Upper lobe of left lung (tissue), 6 donors: ENCODE measurements at places on chromosomes 16 and 17. TPM values are rescaled to one million over a fixed set of nuclear protein-coding genes. Genes with fewer than 3 reads are reported as not detected.
A peak's percentile ranks its signal among the peaks of the same experiment; 100 is the strongest.

The CTF1 gene
- 14.5 TPM for total RNA-seq

The SPG7 gene
- total RNA-seq: 72.6 TPM

DNA sequence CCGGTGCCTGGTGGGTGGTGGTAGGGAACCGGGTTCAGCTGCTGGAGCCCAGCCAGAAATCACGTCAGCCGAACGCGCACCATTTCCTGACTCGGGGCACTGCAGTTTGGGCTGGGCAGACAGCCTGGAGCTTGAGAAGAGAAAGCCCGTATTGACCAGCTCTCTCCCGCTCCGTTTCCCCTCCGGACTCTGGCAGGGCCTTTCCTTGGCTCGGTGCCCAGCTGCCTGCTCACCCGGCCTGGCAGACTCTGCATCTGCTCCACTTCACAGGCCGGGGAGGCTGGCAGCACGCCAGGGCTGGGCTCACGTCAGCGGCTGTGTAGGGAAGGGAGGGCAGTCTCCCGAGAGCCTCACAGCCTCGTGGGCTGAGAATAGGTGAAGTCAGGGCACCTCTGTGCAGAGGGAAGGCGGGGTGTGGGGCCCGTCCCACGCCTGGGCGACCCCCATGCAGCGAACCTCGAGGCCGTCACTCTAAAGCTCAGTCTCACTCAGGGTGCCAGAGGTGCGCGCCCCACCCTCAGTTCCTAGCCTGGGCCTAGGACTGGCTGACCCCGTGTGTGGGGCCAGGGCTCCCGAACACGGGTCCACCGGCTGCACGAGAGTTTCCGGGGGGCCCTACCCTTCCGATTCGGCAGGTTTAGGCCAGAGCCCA lies 59.1 kb downstream of the OR1D5 start:
- H3K36me3 ChIP-seq: peaks cover 5% of the 10 kb centered on the region
- peak overlapping the region; percentile 40 for H3K4me3 ChIP-seq

DNA sequence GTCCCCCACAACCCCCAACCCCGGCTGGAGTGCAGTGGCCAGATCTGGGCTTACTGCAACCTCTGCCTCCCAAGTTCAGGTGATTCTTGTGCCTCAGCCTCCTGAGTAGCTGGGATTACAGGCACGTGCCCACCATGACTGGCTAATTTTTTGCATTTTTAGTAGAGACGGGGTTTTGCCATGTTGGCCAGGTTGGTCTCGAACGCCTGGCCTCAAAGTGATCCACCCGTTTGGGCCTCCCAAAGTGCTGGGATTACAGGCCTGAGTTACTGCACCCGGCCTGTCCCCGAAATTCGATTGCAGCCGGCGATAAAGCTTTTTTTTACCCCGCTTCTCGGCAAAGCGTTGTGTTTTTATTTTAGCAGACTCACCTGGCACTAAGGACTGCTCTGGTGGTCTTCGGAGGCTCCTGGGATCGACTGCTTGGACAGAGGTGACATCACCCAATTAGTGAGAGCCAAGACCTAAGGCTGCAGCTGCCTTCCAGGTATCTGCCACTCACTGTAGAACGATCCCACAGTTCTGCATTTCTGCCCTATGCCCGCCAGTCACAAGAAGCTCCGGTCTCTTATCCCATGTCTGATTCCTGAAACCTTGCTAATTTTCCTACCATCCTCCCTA lies 82.2 kb upstream of the ARL4D start:
- H3K27me3 ChIP-seq: no peaks in the 10 kb centered on the region
- H3K27ac ChIP-seq: no peak overlapping the region
- no peaks in the 10 kb centered on the region for H3K36me3 ChIP-seq
- H3K4me3 ChIP-seq: no peak overlapping the region
- no peaks in the 10 kb centered on the region for H3K4me1 ChIP-seq
- no peak for DNase-seq

- no peaks in the 10 kb centered on the region for H3K36me3 ChIP-seq
- DNase-seq: no peak
- H3K4me3 ChIP-seq: no peak overlapping the region
Observed at GRCh38 chr17:3979290-3979611, 15.0 kb upstream of the ATP2A3 start.

DNA sequence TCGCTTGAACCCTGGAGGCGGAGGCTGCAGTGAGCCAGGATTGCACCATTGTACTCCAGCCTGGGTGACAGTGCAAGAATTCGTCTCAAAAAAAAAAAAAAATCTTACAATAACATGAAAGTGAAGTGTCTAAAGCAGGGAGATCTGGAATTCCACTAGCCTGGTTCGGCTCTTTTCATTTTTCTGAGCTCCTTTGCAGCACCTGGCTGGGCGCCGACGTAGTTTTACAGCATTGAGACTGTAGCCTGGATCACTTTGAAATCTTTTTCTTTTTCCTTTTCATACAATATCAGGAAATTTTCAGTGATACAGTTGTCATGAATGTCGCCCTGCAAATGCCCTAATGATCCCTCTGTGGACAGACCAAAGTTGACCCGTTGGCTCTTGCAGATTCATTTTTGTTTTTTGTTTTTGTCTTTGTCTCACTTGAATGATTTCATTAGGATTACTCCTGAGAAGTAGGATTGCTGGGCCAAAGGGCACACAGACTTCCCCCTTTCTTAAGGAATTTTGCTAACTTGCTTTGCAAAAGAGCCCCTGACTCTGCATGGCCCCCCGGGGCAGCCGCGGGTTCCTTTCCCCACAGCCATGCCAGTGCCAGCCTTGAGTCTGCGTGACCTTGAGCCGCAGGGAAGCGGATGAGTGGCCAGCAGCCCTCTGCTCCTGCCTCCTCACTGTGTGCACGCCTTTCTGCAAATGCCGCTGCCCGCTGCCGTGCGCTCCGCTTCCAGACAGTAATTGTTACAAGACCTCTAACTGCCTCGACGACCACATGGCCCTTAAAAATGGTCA lies 28.0 kb downstream of the CRISPLD2 start:
- no peak overlapping the region for H3K27ac ChIP-seq
- DNase-seq: peak; percentile 63
- peaks cover 4% of the 10 kb centered on the region for H3K36me3 ChIP-seq
- no peaks in the 10 kb centered on the region for H3K4me1 ChIP-seq

DNA sequence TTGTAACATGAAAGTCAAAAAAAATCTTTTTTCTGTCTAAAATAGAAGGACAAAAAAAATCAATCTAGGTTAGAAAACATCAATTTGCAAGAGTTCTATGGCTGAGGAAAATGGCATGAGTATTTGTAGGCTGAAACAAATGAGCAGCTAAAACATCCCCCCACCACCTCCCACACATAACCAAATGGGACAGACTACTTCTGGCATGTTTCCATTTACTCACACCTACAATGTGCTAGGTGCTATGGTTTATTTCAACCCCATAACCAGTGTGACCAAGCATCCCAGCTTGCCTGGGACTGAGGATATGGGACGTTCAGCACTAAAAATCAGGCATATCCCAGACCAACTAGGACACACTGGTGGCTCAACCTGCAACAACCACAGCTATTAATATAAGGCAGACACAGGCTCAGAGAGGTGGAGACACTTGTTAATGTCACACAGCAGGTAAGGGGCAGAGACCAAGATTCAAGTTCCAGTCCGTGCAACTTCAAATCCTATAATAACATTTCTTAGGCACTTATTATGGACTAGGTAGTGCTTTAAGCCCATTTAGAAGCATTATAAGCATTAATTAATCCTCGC lies 96.0 kb downstream of the XYLT1 start:
- H3K36me3 ChIP-seq: no peaks in the 10 kb centered on the region
- H3K27me3 ChIP-seq: no peaks in the 10 kb centered on the region
- DNase-seq: no peak
- peaks cover 38% of the 10 kb centered on the region for H3K4me1 ChIP-seq

The PRSS27 gene
- total RNA-seq: 8.1 TPM

The MED9 gene
- 14.7 TPM for total RNA-seq

DNA sequence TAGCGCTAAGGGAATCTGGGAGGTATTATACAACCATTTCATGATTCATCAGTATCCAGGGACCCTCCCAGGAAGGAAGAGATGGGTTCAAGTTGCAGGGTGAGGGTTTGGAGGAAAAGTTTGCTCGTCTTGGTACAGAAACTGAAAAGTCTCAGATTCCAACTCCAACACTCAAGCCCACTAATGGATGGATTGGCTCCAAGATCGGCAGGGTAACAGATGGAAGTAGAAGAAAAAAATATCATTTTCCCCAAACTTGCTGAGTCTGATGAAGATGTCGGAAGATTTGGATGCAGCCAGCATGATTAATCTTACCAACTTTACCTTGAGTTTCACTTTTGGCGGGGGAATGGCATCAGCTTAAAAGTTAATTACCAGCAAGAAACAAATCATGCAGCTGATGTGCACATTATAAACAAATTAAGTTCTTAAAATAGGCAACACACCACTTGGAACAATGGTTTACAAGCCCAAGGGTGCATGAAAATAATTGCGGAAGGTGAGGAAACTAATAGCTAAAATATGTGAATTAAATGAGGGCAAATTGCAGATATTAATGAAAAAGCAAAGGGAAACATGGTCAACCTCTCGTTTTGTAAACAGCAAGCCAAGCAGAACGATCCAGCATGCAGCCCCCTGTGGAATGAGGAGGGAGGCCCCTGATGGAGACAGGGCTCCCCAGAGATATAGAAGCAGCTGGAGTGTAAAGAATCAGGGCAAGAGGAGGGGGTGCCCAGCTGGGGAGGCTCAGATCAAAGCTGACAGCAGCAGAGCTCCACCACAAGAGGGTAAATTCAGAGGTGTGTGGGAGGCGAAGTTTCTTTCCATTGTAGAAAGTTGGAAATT lies 44.1 kb upstream of the GRIN2A start:
- no peaks in the 10 kb centered on the region for H3K27me3 ChIP-seq
- DNase-seq: no peak
- no peaks in the 10 kb centered on the region for H3K4me1 ChIP-seq
- H3K36me3 ChIP-seq: no peaks in the 10 kb centered on the region

- H3K4me1 ChIP-seq: no peaks in the 10 kb centered on the region
- H3K27ac ChIP-seq: no peak overlapping the region
- H3K27me3 ChIP-seq: no peaks in the 10 kb centered on the region
- H3K36me3 ChIP-seq: no peaks in the 10 kb centered on the region
Observed at GRCh38 chr17:17387017-17387497, 83.9 kb downstream of the NT5M start.

The ZNF423 gene
- 4.1 TPM for total RNA-seq

GRCh38 chr16:84677849-84678248 lies 22.0 kb upstream of the USP10 start:
- H3K36me3 ChIP-seq: no peaks in the 10 kb centered on the region
- H3K4me1 ChIP-seq: no peaks in the 10 kb centered on the region
- H3K4me3 ChIP-seq: no peak overlapping the region
- H3K27me3 ChIP-seq: no peaks in the 10 kb centered on the region
- DNase-seq: no peak

The YBX2 gene
- total RNA-seq: 0.74 TPM

The KRT28 gene
- not detected for total RNA-seq

The USP6 gene
- 0.49 TPM for total RNA-seq

DNA sequence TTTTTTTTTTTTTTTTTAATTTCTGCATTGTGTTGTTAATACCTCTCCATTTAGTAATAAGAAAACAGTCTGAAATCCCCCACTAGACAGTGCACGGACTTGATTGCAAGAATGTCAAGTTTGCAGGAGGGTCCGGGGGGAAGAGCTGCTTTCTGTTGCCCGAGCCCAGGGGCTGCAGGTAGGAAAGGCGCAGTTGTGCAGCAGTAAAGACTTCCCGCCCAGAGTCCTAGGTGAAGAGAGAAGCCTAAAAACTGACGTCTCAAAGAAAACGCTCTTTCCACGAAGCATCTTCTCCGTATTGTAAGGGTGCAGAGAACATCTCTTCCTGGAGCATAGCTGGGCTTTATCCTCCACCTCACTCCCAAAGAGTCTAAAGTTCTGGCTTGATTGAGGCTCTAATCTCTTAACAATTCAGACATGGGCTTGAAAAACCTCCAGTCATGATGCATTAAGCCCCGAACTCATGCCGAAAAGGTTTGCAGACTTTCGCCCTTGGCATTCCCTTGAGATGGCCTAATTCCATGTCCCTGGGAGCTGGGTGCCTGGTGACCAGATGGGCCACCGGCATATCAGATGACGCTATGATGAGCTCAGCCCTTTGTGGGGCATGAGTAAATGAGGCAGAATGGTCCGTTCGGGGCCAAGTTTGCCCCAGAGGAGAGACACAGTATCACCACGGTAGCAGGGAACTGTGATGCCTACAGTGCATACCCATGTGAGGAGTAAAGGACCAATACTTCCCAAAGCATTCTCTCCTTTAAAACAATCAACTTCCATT lies 436.2 kb upstream of the ZFHX3 start:
- H3K4me3 ChIP-seq: no peak overlapping the region
- H3K36me3 ChIP-seq: no peaks in the 10 kb centered on the region
- H3K27me3 ChIP-seq: no peaks in the 10 kb centered on the region
- no peak for DNase-seq
